Adrenal gland (tissue), 19 donors: ENCODE measurements at places on chromosomes 5 and 9. TPM values are rescaled to one million over a fixed set of nuclear protein-coding genes. Genes with fewer than 3 reads are reported as not detected.

DNA sequence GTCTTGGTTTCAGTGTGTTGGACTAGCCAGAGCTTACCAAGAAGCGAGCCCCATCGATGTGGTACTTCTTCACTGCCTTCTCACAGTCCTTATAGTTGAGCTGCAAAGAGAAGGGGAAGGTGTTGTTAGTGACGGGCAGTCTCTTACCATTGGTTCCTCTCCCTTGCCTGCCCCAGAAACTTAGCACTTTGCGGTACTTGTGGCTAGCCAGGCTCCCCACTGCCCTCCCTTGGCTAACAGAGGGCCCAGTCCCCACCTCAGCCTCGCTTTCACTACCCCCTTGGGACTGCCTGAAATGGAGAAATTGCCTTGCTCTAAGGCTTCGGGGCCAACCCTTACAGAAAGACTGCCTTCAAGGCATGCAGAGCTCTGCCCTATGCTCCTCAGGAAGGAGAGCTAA lies 4.3 kb downstream of the LCP2 start:
- DNase-seq: no peak
- H3K4me3 ChIP-seq: no peak overlapping the region
- H3K27ac ChIP-seq: no peak overlapping the region
- H3K36me3 ChIP-seq: no peaks in the 10 kb centered on the region
- H3K27me3 ChIP-seq: no peaks in the 10 kb centered on the region
- no peaks in the 10 kb centered on the region for H3K4me1 ChIP-seq

- H3K27me3 ChIP-seq: no peaks in the 10 kb centered on the region
- H3K27ac ChIP-seq: no peak overlapping the region
- no peak overlapping the region for H3K4me3 ChIP-seq
- H3K36me3 ChIP-seq: no peaks in the 10 kb centered on the region
- H3K4me1 ChIP-seq: peaks cover 7% of the 10 kb centered on the region
Measured at GRCh38 chr5:55650386-55650785, 61.7 kb downstream of the SLC38A9 start.

GRCh38 chr5:1052076-1052475 lies 43.5 kb downstream of the NKD2 start:
- no peaks in the 10 kb centered on the region for H3K36me3 ChIP-seq
- H3K27me3 ChIP-seq: no peaks in the 10 kb centered on the region

PCDH1 gene
- total RNA-seq: 3.7 TPM

GRCh38 chr5:180344696-180344999 lies 8.5 kb downstream of the GFPT2 start:
- DNase-seq: no peak
- H3K4me3 ChIP-seq: no peak overlapping the region
- no peaks in the 10 kb centered on the region for H3K36me3 ChIP-seq
- H3K27me3 ChIP-seq: no peaks in the 10 kb centered on the region
